Islet precursor cell (in vitro differentiated cells): ENCODE measurements at places on chromosomes 2 and 18.

GRCh38 chr2:92073815-92074548 is 2797.2 kb upstream of the TEKT4 start:
- peak; percentile 20 for DNase-seq

- DNase-seq = no peak
Observed at GRCh38 chr2:128396946-128397345, 78.3 kb upstream of the HS6ST1 start.

DNA sequence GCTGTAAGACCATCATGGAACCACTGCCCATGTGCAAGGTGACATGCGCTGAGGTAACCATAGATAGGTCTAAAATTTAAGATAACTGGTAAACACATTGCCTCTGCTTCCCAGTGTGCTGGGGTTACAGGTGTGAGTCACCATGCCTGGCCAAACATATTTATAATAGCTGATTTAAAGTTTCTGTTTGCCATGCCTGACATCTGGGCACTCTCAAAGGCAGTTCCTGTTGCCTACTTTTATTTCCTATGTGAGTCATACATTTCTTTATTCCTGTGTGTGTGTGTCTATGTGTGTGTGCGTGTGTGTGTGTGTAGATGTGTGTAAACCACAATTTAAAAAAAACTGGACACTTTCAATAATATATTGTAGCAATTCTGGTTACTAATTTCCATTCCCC is 415.2 kb upstream of the NETO1 start:
- DNase-seq = no peak

GRCh38 chr2:111919794-111920608 is 21.6 kb downstream of the MERTK start:
- peak; percentile 73 for DNase-seq

- no peak for DNase-seq
Observed at GRCh38 chr2:119647440-119648169, 31.4 kb upstream of the TMEM177 start.

DNA sequence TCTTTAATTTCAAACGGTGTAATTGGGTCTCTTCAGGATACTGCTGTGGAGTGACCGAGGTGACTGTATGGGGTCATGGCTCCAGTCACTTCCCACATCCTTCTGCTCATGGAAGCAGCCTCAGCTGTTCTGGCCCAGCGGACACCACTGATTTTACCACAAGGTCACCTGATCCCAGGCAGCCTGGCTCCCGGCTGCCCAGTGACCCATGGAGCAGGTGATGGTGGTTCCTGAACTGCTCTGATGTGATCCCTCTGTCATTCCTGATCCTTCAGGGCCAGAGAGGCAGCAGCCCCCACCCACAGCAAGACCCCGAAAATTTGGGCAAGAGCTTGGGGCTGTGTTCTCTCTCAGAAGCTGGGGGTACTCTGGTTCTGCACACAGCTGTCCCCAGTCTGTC is 35.5 kb upstream of the HS6ST1 start:
- peak; percentile 18 for DNase-seq

GRCh38 chr2:74051504-74051903 is 66.8 kb downstream of the TET3 start:
- DNase-seq = no peak

GRCh38 chr2:180690611-180691010 is 289.8 kb upstream of the UBE2E3 start:
- DNase-seq = no peak

DNA sequence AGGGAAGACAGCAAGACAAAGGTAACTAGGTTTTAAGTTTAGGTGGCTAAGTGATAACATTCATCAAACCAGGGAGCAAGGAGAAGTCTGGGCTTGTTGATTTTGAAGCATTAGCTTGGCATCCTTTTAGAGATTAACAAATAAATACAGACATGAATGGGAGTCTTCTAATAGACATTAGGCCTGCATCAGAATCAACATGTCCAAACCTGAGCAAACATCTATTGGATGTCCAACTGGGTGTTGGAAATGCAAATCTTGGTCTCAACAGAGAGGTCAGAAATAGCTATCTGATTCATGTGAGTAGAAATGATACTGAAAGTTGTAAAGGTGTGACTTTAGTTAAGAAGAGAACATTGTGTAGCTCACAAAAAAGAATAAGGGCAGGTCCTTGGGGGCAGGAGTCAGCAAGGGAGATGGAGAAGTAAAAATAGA is 85.5 kb upstream of the RND3 start:
- no peak for DNase-seq

- no peak for DNase-seq
Observed at GRCh38 chr2:160431441-160431840, 62.2 kb downstream of the RBMS1 start.

DNA sequence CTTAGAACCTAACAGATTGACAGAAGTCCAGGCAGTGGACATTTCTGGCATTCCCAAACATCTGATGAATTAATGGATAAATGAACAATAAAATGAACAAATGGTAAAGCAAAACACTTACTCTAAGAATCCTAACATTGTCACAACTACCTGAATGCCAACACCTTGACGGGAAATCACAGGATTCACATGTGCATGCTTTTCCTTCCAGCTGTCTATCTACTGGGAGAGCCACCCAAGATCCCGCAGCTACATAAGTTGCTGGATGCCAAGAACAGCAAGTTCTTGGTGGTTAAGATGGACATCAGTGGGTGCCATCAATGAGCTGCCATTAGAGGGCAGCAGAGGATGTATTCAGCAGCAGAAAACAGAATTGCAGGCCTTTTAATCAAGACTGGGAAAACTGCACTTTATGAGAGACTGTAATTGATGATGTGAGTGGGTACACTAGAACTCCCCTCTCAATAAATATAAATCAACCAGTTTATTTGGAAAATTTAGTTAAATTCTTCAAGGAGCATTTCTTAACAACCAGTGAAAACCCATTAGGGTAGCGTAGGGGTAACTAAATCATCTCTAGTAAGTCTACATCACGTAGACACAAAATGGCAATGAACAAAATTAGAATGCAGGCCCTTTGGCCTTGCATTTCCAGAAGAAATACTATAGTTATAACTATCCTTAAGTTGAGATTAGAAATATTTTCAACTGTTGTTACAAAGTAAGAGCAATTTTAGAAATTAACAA is 45.6 kb downstream of the SESTD1 start:
- peak; percentile 82 for DNase-seq

- DNase-seq = no peak
Observed at GRCh38 chr2:217222309-217222910, 362.5 kb upstream of the TNP1 start.
